Activated CD8-positive, alpha-beta memory T cell treated with anti-CD3 and anti-CD28 coated beads, Interleukin-2, amount 50 U/mL, for 4 hours (primary cell): ENCODE measurements at places on chromosomes 11 and 22.

DNA sequence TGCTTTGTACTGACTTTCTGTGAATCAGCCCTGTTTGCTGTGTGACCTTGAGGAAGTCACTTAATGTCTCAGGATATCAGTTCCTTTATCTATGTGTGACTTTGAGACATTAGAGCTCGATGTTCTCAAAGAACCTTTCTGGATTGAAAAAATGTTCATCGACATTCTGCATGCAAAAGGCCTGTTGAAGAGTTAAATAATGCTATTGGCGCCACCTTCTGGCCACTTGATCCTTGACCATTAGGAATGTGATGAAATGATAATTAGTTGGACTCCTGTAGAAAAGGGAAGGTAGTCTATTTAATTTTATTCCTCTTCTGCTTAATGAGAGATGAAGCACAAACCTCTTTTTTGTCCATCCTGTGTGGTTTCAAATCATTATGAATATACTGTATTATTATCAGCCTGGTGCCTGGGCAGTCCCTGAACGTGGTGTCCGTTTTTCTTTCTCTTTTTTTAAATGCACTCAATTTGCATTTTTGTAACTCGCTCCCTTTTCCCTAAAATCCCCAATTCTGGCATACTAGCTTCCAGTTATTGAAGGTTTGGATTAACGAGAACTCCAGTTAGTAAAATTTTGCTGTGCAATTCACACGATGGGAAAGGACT, 20.7 kb downstream of the ELF5 start:
- DNase-seq: peak; percentile 42

DNA sequence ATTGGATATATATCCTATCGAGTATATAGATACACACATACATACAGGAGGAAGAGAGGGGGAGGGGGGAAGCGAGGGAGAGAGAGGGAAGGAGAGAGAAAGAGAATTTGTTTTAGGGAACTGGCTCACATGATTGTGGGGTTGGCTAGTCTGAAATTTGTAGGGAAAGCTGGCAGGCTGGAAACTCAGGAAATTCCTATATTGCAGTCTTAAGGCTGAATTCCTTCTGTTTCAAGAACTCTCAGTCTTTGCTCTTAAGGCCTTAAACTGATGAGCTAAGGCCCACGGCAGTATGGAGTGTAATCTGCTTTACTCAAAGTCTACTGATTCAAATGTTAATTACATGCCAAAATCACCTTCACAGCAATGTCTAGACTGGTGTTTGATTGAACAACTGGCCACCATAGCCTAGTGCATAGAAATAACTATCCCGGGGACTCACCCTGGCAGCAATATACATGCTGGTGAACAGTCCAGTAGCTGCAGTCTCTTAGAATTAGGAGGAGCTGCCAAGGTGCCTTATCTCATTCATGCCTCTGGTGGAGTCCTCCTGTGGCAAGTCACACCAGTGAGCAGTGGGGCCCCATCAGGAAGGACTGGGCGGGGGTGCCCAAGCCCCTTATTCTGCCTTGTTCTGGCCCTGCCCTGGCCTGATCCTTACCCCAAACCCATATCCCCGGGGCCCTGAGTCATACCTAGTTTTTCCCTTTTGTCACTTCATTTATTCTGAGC, 59.7 kb upstream of the AMPD3 start:
- no peak for DNase-seq

- no peak for DNase-seq
Observed at GRCh38 chr11:44188643-44189042, 93.2 kb downstream of the EXT2 start.

DNA sequence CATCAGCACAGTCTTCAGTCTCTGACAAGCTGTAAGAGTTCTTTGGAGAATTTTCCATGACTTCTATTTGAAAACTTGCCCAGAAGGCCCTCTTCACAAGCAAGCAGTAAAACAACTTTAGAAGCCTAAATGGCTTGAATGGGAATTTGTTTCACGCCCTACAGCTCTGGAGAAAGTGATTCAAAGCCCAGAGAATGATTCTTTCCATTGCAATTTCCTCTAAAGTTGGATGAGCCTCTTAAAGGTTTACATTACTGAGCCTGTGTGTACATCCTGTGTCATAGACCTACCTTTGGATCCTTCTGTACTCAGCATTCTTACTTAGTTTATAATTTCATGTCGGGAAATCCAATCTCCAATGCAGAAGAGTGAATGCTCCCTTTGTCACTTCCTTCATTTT, 6.8 kb upstream of the OR8B3 start:
- DNase-seq: no peak

GRCh38 chr22:38027487-38027886, 29.7 kb upstream of the PICK1 start:
- no peak for DNase-seq

GRCh38 chr11:116558504-116559211, 214.1 kb downstream of the BUD13 start:
- DNase-seq: no peak

- DNase-seq: no peak
Observed at GRCh38 chr22:30001459-30001858, 78.8 kb upstream of the HORMAD2 start.

DNA sequence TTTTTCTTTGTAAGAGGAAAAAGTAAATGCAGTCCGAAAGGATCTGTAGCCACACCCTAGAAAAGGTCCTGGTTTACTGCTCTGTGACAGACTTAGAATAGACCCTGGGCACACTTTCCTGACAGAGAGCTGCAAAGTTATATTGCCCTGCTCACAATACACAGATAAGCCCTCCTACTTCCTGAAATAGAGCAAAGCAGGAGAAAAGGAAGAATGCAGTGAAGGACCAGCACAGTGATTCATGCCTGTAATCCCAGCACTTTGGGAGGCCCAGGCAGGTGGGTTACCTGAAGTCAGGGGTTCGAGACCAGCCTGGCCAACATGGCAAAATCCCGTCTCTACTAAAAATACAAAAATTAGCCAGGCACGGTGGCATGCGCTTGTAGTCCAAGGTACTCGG, 2.2 kb downstream of the CYB561A3 start:
- no peak for DNase-seq

DNA sequence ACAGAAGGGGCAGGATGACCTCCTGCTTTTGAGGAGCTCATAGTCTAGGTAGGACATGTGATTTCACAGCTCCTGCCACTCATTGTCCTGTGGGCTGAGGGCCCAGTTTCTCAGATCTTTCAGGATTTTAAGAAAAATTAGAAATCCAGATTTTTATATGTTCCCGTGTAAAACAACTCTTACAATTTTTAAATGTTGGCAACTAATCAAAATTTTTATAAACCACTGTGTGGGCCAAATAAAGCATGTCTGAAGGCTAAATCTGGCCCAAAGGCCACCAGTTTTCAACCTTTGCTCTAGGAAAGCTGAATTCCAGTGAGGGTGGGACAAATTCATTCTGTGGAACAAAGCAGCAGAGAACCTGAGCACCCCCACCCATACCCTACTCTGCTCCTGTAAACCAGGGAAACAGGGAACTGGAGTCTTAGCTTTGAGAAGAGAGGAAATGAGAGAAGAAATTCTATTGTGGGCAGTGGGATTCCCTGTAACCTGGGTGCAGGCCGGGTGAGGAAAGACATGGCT, 20.6 kb downstream of the LRRC32 start:
- no peak for DNase-seq

- DNase-seq: no peak
Observed at GRCh38 chr22:32204856-32205722, at the start of gene RFPL2. Gene RFPL2 (minus strand): TSS chr22:32205073. CDS start chr22:32202451, 2,622 bp downstream.

GRCh38 chr22:30864441-30865420, 103.8 kb downstream of the MORC2 start:
- no peak for DNase-seq

DNA sequence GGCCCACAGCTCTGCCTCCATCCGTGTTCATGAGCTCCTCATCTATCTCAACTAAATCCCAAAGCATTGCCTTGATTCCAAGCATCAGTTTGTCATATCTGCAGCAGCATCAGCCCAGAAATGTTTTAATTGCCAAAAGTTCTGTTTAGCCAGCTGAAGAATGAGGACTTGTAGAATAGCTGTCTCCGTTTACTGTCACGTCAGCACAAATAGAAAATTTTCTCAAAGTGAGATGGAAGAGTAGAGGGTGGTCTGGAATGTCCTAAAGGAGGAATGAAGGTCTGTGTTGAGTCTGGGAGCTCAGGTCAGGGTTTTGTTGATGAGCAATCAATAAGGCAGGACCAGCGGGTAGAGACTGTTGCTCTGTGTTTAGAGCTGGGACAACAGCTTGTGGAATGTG, 134.9 kb upstream of the ISX start:
- DNase-seq: no peak

DNA sequence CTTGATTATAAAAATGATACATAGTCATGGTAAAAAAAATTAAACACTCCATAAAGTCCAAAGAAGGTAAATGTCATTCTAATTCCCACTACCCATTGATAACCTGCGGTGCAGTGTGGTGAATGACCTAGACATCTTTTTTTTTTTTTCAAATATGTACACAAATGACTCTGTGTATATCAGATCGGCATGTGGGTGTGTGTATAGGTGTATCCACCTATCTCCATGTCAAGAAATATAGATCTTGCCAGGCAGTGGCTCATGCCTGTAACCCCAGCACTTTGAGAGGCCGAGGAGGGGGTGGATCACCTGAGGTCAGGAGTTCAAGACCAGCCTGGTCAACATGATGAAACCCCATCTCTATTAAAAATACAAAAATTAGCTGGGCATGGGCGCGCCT, 18.4 kb upstream of the CBX6 start:
- DNase-seq: no peak

DNA sequence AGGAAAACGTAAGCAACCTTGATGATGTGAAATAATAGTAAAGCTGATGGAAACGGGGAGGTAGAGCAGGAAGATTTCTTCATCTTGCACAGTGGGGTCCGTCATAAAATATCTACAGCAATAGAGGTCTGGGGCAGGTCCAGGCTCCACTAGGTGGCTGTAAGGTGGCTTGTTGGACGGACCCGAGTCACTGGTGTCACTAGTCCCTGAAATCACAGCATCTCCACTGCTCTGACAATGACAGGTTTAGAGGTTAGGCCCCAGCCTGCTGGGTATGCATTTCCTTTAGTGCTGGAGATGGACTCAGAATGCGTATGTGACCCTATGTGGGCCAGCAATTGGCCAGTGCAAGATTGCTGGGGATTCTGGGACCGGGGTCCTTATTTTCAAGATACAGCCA, 25.2 kb upstream of the CLDN5 start:
- DNase-seq: no peak

DNA sequence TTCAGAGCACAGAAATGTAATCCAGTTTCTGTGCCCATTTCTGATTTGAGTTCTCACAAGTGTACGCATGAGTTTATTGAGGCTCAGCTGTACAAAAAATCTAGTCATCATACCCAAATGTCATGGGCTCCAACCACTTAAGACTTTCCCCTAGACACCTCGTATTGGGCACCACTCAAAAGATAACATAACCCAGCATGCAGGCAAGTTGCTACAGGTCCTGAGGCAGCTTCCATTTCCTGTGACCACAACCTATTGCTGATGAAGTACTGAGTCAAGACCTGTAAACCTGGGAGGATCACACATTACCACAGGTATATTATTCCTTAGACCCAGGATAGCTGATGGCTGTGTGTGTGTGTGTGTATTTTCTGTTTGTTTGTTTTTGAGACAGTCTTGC, 95.2 kb downstream of the MRTFA start:
- no peak for DNase-seq

- no peak for DNase-seq
Observed at GRCh38 chr22:25134028-25134427, 65.6 kb upstream of the CRYBB3 start.

- DNase-seq: no peak
Observed at GRCh38 chr11:111360150-111361043, 18.7 kb downstream of the POU2AF1 start.

GRCh38 chr11:13595166-13595565, 73.3 kb upstream of the FAR1 start:
- no peak for DNase-seq

DNA sequence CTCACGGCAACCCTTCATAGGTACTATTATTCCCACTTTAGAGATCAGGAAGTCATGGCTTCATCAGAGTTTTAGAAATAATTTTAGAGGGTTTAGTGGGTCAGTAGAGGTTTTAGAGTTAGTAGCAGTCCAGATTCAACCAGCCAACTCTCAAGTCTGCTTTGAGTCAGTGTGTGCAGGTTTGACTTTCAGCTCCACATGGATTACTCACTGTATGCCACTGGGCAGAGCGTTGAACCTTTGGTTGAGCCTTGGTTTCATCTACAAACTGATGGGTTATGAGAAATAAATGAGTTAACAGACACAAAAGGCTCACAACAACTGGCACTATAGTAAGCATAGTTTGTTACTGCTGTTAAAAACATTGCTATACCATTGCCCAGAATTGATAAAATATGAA, 19.0 kb upstream of the TP53AIP1 start:
- no peak for DNase-seq

DNA sequence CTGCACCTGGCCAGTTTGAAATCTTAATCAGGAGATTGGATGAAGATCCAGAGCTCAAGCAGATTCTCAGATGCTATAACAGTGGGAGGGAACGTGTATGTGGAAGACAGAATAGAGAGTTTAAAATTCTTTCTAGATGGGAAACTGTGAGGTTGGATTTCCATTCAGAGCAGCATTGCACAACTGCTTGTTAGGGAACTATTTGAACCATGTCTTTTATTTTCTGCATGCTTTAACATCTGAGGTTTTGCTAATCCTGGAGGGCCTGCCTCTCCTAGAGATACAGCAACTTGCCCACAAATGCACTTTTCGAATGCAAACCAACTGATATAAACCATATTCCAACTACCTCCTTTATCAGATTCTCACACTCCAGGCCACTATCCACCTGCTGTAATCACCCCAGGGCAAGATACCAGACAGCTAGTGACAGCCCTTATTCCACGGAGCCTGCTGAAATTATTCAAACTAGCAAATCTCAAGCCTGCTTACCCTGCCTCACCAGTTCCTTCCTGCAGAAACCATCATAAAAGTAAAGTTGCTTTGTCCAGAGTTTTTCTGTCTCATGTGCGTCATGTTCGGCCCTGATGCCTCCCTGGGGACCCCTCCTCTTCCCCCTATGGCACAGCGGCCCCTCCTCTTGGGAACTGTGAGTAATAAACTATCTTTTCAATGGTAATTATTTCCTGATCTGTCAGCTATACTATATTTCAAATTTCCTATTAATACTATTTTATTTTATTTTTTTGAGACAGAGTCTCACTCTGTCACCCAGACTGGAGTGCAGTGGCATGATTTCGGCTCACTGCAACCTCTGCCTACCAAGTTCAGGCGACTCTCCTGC, 18.4 kb upstream of the SEC14L4 start:
- no peak for DNase-seq
